ENCODE measurements at places on chromosomes 7 and 10.

DNA sequence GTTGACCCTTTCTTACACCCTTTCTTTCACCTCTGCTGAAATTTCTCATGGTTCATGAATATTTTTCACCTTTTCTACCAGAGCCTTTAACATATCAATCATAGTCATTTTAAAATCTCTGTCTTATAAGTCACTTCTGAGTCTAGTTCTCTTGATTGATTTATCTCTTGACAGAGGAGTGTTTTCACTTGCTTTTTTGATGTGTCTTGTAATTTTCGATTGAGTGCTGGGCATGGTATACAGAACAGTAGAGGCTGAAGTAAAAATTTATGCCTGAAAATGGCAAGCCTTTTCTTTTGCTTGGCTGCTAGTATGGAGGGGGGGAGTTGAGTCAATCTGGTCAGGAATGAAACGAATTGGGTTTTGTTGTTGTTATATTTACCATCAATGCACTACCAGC is 41.2 kb upstream of the NPTX2 start:
- H3K27me3 ChIP-seq = no peaks in the 10 kb centered on the region
- no peaks in the 10 kb centered on the region for H3K36me3 ChIP-seq
- no peak overlapping the region for H3K27ac ChIP-seq
- no peaks in the 10 kb centered on the region for H3K4me1 ChIP-seq
- no peak for DNase-seq

DNA sequence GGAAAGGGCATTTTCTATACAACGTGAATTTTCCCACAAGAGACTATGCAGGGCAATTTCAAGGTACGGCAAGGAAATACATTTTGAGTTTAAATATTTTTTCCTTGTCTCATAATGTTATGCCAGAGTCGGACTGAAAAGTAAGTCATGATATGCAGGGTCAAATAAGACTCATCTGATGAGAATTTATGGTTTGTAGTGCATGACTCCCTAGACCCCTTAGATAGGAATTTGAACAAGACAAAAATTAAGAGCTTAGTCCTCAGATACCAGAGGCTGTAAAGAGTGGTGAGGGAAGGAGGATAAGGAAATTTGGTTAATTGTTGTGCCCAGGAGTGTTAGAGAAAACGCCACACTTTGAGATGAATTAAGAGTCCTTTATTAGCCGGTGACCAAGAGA is 616.6 kb downstream of the XPNPEP1 start:
- H3K36me3 ChIP-seq = no peaks in the 10 kb centered on the region
- H3K27me3 ChIP-seq = no peaks in the 10 kb centered on the region

- H3K36me3 ChIP-seq = no peaks in the 10 kb centered on the region
- no peak overlapping the region for H3K4me3 ChIP-seq
- H3K4me1 ChIP-seq = peaks cover 7% of the 10 kb centered on the region
- H3K27me3 ChIP-seq = no peaks in the 10 kb centered on the region
Measured at GRCh38 chr7:99244939-99245338, 27.7 kb upstream of the MYH16 start.

GRCh38 chr10:44064317-44064716 is 320.6 kb downstream of the CXCL12 start:
- no peak overlapping the region for H3K4me3 ChIP-seq
- H3K27me3 ChIP-seq = peaks cover 4% of the 10 kb centered on the region
- no peaks in the 10 kb centered on the region for H3K36me3 ChIP-seq
- no peaks in the 10 kb centered on the region for H3K4me1 ChIP-seq
- H3K27ac ChIP-seq = no peak overlapping the region

GRCh38 chr7:74502216-74502891 is 48.6 kb downstream of the GTF2IRD1 start:
- H3K27me3 ChIP-seq = no peaks in the 10 kb centered on the region
- H3K36me3 ChIP-seq = no peaks in the 10 kb centered on the region
- peak; percentile 35 for DNase-seq
- no peak overlapping the region for H3K27ac ChIP-seq
- no peak overlapping the region for H3K4me3 ChIP-seq

DNA sequence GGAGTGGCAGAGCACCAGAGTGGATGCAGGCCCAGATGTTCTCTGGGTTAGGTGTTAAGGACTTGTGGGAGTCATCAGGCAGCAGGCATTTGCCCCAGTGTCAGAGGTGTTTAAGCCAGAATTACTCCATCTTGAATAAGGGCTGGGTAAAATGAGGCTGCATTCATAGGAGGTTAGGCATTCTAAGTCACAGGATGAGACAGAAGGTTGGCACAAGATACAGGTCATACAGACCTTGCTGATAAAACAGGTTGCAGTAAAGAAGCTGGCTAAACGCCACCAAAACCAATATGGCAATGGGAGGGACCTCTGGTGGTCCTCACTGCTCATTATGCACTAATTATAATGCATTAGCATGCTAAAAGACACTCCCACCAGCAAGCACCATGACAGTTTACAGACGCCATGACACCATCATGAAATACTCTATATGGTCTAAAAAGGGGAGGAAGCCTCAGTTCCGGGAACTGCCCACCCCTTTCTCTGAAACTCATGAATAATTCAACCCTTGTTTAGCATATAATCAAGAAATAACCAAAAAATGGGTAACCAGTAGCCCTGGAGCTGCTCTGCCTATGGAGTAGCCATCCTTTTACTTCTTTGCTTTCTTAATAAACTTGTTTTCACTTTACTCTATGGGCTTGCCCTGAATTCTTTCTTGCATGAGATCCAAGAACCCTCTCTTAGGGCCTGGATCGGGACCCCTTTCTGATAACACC is 882 bp upstream of the LRRC61 start:
- peaks cover 20% of the 10 kb centered on the region for H3K4me1 ChIP-seq
- no peaks in the 10 kb centered on the region for H3K27me3 ChIP-seq
- H3K36me3 ChIP-seq = no peaks in the 10 kb centered on the region
- no peak for DNase-seq

Data from astrocyte (in vitro differentiated cells and primary cell).